Heart left ventricle (tissue), 16 donors: ENCODE measurements at places on chromosomes 6 and 20. TPM values are rescaled to one million over a fixed set of nuclear protein-coding genes. Genes with fewer than 3 reads are reported as not detected.

DNA sequence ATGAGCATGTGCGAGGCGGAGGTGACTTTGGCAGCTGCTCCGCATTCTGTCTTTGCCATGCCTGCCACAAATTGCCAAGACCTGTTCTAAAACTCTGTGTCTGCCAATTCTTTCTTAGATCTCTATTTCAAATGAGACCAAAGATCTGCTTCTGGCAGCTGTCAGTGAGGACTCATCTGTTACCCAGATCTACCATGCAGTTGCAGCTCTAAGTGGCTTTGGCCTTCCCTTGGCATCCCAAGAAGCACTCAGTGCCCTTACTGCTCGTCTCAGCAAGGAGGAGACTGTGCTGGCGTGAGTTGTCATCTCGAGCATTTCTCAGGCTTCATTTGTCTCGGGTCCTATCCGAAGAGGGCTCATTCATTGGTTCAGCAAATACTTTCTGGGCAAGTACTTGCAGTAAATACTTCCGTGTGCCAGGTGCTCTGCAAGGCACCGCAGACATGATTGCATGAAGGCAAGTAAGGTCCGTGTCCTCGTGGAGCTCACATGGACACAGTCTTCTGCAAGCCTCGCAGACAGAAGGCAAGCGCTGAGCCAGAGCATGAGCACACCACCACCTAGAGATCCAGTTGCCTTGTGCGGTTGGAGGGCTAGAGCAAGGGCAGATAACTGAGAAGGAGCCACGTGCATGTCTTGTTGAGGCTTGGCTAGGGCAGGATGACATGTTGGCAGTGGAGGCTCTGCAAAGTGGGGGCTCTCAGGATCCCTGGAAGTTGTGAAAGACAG is 19.7 kb upstream of the MROH8 start:
- H3K4me3 ChIP-seq: no peak overlapping the region
- no peak for DNase-seq
- no peaks in the 10 kb centered on the region for H3K27me3 ChIP-seq
- peaks cover 8% of the 10 kb centered on the region for H3K36me3 ChIP-seq

DNA sequence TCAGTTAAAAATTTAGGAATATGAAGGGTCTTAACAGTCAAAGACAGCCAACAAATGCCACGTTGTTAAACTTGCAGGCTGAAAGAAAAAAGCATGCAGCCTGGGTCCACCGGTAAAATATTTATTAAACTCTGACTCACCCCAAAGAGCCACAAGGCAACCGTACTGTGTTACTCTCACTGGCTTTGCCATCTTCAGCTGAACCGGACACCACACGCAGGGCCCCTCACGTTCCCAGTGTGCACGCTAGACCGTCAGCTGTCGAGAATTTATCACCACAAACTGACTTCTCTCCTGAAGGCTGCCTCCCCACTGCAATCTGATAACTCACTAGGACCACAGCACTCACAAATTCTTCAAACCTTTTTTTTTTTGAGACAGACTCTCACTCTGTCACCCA is 30.7 kb downstream of the HUS1B start:
- no peaks in the 10 kb centered on the region for H3K27me3 ChIP-seq
- H3K4me1 ChIP-seq: no peaks in the 10 kb centered on the region
- no peaks in the 10 kb centered on the region for H3K36me3 ChIP-seq
- H3K4me3 ChIP-seq: no peak overlapping the region
- no peak overlapping the region for H3K27ac ChIP-seq

- DNase-seq: no peak
- H3K36me3 ChIP-seq: no peaks in the 10 kb centered on the region
- H3K4me3 ChIP-seq: no peak overlapping the region
- H3K27ac ChIP-seq: no peak overlapping the region
Observed at GRCh38 chr6:14178083-14178445, 60.5 kb downstream of the CD83 start.

- H3K27me3 ChIP-seq: no peaks in the 10 kb centered on the region
- no peaks in the 10 kb centered on the region for H3K4me1 ChIP-seq
- H3K36me3 ChIP-seq: peaks cover 59% of the 10 kb centered on the region
- no peak overlapping the region for H3K27ac ChIP-seq
- H3K4me3 ChIP-seq: no peak overlapping the region
Observed at GRCh38 chr6:20118892-20119291, 93.4 kb downstream of the MBOAT1 start.

DNA sequence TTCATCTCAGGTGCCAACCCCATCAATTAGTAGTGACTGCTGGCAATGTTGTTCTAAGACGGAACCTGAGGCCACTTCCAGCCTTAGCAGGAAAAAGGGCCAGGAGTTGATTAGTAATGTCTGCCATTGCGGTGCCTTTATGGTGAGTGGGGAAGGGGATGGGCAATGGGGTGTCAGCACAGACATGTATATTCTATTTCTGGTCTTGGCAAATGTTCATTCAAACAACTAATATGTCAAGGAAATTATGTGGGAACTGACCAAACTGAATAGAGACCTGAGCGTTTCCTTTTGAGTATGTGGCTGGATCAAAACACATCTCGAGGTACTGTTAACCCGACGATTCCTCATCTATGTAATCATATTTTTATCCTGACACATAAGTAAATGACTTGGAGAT is 34.6 kb upstream of the BMP2 start:
- H3K27me3 ChIP-seq: no peaks in the 10 kb centered on the region
- no peaks in the 10 kb centered on the region for H3K4me1 ChIP-seq
- no peak overlapping the region for H3K27ac ChIP-seq
- no peak for DNase-seq
- no peak overlapping the region for H3K4me3 ChIP-seq

The MAVS gene
- 74.0 TPM for total RNA-seq
